Stimulated activated naive CD4-positive, alpha-beta T cell treated with Interleukin-2 at 50 U/mL for 16 hours (primary cell): ENCODE measurements at places on chromosomes 7 and 10.

GRCh38 chr10:16182144-16182543 lies 254.7 kb upstream of the PTER start:
- no peak for DNase-seq

- DNase-seq: no peak
These were observed 40.9 kb upstream of the EFCAB10 start for GRCh38 chr7:105622106-105622731.

- no peak for DNase-seq
These were observed 585.2 kb upstream of the CELF2 start for GRCh38 chr10:10432296-10433035.

- no peak for DNase-seq
These were observed 11.2 kb upstream of the JAZF1 start for GRCh38 chr7:28191751-28192150.

DNA sequence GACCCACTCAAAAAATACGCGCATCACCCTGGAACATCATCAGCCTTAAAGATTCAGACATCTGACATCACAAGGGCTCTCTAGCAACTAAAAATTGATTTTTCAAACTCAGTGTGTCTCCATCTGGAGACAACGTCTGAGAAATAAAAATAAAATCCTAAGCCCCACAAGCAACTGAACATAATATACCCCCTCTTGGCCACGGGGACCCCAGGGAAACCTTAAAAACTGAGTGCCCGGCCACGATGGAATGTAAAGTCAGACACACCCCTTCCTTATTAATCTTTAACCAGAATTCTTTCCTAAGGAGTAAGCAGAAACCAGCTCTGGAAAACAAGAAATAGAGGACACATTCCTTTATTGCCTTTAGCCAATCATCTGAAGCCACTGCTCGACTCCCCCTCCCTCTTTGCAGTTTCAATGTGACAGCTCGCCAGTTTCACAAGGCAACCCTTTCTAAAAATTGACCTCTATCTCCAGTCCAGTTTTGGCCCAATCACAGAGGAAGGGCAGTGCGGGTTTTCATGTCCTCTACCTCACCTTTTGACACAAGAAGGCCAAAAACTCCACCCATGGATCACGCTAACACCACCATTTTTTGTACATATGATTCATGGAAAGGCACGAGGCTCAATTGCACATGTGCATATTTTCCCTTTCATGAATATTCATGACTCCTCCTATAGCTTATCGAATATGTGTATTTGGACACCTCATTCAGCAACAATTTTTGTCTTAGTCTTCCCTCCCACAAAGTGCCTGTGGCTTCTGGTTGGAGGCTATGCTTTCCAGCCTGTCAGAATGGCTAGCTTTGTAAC lies 24.2 kb downstream of the IFIT3 start:
- DNase-seq: no peak

GRCh38 chr10:5125315-5126044 lies 31.3 kb downstream of the AKR1C3 start:
- no peak for DNase-seq

GRCh38 chr10:96074776-96075175 lies 31.4 kb downstream of the CCNJ start:
- DNase-seq: no peak

DNA sequence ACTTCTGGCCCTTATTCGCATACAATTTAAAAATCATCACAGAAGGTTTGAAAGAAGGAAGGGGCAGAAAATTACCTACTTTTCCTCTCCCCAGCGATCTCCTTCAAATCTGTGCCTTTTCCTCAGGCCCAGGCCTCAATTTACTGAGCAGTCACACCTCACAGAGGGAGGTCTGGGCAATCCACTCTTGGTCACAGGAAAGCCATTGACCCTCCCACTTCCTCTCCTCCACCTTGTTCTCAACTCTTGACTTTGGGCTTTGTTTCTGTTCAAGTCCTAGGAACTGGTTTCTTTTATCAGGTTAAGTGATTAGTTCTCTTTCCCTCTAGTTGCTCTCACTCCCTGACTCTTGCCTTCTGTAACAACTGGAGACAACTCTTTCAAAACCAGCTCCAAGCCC lies 37.0 kb upstream of the ATRNL1 start:
- DNase-seq: no peak

DNA sequence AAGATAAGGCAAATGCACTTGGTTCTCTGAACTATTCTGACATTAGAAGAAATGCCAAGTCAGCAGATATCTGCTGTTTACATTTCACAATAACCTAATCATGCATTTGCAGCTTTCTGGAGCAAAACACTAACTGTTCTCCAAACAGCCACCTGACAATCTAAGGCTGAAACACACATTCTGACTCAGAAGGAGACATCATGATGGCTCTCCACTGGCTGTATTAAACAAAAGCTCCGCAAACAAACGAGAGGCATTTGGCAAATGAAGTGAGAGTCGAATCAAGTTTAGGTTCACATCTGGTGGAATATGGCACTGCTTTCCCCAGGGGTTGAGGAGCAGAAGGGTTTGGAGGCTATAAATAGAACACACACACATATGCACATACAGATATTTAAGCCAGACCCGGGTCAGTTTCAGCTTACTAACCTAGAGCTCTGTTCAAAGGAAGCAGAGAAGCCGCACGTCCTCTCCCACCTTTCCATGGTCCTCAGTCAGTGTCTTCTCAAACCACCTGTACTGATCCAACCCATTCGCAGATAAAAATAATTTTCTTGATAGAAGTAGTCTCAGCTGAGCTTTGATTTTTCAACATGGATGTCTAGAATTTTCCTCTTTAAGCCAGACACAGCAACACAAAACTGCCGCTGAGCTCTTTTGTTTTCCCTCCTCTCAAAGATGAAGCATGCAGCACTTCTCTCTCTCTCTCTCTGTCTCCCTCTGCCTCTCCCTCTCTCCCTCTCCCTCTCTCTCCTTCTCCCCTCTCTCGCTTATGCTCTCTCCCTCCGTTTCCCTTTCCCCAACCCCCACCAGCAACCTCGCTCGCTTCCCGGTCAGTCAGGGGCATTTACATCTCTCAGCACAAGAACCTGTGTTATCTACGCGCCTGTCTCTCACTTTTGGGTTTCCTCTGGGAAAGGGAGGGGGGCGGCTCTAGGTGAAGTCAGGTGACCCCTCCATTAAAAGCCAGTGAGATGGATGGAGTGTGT lies 682.8 kb downstream of the MAGI2 start:
- no peak for DNase-seq

DNA sequence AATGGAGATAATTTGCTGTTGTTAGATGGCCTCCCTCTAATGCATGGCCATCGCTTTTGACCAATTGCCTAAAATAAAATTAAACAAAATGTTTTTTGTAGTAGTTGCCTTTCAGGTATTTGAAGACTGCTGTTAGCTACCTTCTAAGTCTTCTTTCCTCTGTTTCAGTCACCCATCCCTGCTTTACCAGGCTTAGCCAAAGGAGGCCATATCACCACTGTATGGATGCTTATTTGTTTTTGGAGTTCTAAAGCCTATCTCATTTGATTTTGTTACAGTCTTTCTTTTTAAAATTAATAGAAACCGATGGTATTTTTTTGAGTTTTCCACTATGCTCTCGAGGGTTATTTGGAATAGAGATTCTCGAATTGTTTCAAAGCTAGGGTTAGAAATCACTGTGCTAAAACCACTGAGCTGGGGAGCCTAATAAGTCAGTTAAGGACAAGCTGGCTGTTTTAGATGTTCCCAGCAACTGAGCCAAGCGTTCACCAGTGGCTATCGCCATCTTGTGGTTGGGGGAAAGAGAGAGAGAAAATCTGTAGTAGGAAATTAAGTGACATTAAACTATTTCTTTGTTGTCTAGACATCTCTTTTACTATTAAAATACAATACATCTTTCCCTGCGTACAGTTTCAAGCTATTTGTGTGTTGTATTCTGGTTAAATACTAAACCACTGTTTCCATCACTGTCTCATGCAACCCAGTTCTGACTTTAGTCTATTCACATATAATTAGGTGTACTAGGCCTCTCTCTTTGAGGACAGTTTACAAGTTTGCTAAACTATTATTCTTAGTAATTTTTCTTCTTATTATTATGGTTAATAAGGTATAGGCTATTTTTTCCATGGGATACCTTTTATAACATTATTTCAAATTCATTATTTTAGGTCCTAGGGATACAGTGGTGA lies 52.2 kb downstream of the GPR158 start:
- no peak for DNase-seq

GRCh38 chr10:60644436-60645130 lies 133.7 kb upstream of the CDK1 start:
- DNase-seq: no peak
